ENCODE measurements at places on chromosomes 1 and 21. TPM values are rescaled to one million over a fixed set of nuclear protein-coding genes. Genes with fewer than 3 reads are reported as not detected.

The HSD3B1 gene
- not detected for total RNA-seq

The PM20D1 gene
- 0.72 TPM for total RNA-seq

The SYT14 gene
- 0.03 TPM for total RNA-seq

The ZBED6 gene
- total RNA-seq, result 29.5 TPM

The SHE gene
- total RNA-seq, result 48.3 TPM

GRCh38 chr1:161033751-161034150 is 5.0 kb downstream of the TSTD1 start:
- no peak for DNase-seq

DNA sequence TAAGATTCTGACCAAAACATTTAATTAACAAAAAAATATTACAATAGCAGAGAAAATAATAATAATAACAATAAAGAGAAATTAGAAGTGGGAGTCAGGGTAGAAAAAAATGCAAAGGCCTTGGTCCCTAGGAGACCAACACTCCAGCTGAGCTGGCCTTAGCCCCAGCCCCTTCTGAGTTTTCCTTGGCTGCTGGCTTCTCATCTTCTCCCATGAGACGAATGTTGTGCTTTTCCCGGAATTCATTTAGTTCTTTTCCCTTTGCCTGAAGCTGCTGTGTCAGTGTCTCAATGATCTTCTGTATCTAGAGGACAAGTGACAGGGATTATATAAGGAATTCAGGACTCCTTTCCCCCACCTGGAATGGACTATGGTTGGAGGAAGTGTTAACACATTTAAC is 2.4 kb downstream of the KLHDC9 start:
- DNase-seq, result no peak

GRCh38 chr1:230592848-230593414 is 49.4 kb upstream of the COG2 start:
- no peak for DNase-seq

GRCh38 chr1:23537296-23537973 is 6.4 kb upstream of the E2F2 start:
- DNase-seq, result no peak

DNA sequence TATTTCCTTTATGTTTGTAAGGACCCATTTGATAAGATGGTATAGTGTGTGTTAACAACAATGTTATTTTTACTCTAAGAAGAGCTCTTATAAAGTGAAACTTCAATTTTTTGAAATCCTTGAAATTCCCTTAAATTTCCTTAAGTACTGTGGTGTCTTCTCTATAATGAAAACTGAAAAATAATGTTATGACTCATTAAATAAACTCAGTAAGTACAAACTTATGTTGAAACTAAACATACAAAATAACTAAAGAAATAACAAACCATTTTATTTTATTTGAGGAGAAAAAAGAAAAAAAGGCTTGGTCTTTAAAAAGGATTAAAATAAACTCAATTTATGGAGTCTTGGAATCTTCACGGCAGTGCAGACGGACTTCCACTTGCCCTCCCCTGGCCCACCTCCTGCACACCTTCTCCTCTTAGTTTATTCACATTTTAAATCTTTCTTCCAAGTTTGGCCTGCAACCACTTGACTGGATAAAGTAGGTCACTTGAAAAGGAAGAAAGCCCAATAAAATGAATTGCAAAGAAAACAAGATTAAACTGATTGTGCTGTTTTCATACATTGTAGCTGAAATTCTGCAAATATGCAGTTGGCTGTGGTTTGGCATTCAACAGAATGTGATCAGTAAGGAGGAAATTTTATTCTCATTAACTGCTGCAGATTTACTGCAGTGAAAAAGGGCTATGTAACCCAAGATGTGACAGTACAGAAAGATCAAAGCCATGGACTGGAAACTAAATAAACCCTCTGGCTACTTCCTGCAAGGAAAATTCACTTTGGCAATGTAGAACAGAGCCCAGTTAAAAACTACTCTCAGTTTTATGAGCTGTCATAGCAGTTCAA is 48.5 kb upstream of the SCYL3 start:
- no peak for DNase-seq

DNA sequence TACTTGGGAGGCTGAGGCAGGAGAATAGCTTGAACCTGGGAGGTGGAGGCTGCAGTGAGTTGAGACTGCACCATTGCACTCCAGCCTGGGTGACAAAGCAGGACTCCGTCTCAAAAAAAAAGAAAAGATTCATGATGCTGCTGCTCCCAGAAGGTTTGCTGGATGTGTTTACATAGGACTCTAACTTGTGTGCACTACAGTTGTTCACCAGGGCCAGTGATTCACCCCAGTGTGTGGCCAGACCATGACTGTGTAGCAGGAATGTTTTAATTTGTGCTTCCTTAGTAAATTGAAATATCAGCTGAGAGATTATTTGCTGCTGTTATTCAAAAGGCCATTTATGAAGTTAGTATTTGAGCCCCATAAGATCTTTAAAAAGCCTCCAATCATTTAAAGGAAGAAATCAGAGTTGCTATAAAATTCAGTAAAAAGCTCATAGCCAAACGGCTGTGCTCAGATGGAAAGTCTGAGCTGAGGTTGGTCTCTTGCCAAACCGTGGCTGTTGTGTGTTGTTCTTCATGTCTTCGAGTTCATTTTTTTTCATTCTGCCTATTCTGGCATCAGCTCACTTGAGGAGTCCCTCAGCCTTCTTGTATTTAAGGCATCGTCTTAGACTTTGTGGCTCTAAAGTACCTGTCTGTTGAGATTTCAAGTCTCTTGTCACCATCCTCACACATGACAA is 18.1 kb upstream of the PGD start:
- DNase-seq, result no peak
